H7 (cell line): ENCODE measurements at places on chromosomes 7 and 10.

DNA sequence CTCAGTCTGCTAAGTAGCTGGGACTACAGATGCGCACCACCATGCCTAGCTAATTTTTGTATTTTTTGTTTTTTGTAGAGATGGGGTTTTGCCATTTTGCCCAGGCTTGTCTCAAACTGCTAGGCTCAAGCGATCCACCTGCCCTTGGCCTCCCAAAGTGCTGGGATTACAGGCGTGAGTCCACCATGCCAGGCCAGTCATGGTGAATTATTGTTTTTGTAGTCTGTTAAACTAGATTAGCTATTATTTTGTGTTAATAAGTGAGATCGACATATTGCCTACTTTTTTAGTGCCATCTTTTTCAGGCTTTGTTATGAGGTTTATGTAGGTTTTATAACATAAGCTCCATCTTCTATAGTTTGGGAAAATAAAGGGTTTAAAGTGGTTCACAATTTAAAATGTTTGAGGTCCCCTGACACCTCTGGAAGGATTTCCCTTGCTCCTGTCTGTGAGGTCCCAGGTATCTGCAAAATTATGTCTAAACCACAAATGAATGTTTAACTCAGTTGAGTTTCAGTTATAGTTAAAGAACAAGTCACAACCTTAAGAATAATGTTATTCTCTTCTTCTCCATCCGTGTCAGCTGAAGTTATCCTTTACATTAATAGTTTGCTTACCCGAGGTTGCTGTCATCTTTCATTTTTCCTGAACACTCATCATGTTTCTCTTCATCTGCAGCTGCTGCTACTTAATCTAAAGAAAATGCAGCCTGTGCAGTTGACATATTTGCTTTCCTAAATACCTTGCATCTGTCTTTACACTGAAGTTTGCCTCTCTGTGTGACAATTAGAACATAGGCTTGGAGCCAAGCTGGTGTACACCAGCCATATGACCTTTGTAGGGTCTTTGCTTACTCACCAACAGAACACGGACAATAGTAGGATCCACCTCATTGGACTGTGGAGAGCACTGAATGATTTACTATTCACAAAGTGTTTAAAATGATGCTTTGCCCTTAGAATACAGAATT, 8.9 kb upstream of the VSTM4 start:
- DNase-seq = no peak

- DNase-seq = peak; percentile 66
Measured at GRCh38 chr7:128192497-128193142, 48.5 kb upstream of the LEP start.

DNA sequence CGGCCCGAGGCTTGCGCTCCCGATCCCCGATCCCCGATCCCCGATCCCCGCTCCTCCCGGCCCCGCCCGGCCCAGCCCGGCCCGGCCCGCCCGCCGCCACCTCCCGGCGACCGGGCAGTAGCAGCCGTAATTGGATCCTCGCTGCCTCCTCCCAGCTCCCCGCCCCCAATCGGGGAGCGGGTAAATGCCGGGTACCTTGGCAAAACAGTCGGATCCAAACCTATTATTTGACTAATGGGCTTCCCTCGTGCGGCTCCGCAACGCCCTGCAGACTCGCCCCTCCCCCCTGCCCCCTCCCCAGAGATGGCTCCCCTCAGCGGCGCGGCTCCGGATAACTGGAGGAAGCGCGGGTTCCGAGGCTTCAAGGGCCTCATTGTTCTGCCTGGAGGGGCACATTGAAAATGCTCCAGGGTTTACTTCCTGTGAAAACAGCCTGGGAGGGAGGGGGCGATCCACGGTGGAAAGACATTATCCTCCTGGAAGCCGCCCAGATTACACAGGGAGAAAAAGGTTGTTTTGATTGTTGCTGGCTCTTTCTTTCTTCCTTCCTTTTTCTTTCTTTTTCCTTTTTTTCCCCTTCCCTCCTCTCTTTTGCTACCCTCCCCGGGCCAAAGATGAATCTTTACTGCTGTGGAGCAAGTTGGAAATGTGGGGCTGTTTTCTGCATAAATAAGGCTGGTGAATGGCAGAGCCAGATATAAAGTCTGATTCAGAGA, 94.7 kb upstream of the ZMIZ1 start:
- DNase-seq = peak; percentile 97

DNA sequence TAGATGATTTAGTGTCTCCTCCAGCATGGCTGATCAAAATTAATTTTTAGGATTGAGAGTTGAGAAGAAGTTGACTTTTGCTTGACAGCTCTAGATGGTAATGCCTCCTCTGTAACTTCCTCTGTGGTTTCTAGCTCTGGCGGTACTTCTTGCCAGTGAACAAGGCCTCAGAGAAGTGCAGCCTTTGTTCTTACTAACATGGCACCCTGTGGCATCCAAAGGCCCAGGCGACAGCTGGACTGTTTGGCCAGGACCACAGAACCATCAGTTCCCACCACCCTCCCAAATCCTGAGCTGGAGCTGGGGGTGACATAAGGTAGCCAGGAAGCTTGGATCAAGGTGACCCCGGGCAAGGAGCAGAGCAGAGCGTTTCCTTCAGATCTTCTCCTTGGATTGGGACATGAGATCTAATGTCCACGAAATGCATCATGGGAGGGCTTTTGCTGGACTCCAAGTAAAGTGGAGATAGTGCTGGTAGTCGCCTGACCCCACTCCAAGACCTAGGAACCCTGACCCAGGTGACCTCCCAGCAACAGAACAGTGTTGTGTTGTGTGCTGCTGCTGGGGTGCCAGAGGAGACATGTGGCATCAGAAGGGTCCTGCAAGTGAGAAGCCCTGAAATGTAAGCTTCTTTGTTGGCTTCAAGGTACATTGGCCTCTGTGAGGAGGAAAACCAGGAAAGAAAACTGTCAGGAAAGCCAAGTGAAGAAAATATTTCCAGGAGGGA, 41.8 kb downstream of the APBB1IP start:
- DNase-seq = no peak

DNA sequence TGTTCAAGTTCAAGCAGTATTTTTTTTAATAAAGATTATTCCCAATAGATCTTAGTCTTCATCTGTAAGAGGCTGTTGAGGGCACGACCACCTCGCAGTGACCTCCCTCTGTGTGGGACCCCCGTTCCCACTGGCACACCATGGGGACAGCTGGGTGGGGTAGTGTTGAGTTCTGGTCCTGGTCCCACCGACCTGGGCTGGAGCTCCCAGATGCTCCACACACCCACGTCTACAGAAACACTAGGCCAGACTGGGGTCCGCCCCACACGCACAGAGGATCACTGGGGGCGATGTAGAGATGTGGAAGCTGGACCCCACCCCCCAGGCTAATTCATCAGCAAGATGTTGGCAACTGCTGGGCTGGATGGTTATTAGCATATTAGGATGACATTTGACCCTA, 623.6 kb downstream of the PTPRN2 start:
- DNase-seq = no peak

DNA sequence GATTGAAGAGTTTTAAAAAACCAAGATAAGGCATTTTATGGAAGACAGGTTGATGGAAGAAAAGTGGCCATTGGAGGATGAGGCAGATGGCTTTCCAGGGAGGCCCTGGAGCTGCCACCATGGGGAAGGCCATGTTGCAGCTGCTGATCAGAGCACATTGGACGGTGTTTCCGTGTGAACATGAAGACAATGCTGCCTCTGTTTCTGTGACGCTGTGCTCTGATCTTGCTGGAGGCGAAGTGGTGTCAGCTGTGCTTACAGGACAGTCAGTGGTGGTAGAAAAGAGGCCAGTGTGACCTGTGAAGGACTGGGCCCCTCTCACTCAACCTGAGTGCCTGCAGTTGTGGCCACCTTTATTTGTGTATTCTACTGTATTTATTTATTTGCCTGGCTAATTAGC, 132.9 kb downstream of the FAM204A start:
- DNase-seq = no peak
